ENCODE measurements at places on chromosomes 7 and 10.

DNA sequence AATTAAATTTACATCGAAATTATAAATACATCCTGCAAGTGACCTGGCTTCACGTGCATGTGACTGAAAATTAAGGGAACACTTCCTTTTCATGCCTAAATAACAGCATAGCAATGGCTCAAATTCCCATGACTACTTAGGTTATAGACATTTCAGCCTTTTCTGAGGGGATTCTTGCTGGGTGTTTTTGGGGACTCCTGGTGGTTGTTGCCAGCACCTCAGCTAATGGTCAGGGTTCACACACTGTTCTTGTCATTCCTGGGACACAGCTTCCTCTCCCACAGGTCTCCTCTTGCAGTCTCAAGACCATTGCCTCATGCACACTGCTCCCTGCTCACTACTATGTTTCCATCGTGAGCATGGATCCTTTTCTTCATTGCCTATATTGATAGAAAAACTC, 148.9 kb upstream of the GLI3 start:
- DNase-seq, result no peak

DNA sequence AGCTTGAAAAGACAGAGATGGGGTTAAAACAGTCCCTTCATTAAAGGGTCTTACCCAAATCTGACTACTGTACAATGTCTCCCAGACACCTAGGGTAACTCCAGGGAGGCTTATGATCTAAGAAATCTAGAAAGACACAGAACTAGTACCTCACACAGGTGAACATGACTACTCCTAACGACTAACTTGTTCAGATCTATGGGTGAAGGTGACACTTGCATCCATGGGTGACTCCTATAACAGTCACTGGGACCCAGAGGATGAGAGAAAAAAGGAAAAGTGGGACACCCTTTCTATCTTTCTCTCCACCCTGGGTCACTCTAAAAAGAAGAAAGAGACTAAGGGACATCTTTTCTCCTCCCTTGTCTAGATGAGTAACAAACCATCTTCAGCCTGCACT, 19.2 kb downstream of the AKR1C8 start:
- no peak for DNase-seq

- DNase-seq, result no peak
These were observed 115.9 kb upstream of the IFRD1 start for GRCh38 chr7:112334366-112334765.

GRCh38 chr7:16344927-16345326, 76.4 kb downstream of the CRPPA start:
- no peak for DNase-seq

DNA sequence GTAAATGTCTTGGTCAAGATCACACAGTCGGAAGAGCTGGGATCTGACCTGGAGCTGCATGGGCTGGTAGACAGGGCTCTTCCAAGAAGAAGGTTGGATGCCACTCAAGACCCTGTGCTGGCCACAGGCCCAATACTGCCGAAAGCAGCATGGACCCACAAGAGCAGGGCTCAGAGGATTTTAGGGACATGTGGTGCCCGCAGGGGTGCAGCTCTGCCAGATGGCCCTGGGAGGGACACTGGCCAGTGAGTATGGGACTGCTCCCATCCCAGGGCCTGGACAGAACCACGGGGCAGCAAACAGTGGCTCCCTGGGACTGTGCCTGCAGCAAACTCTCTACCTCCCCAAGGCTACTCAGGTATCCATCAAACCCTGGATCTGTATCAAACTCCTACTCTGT, 12.4 kb downstream of the MAT1A start:
- no peak for DNase-seq

GRCh38 chr10:60185421-60185820, 204.3 kb downstream of the ANK3 start:
- no peak for DNase-seq
